ENCODE measurements at places on chromosomes 6 and 20. TPM values are rescaled to one million over a fixed set of nuclear protein-coding genes. Genes with fewer than 3 reads are reported as not detected.
A peak's percentile ranks its signal among the peaks of the same experiment; 100 is the strongest.

DNA sequence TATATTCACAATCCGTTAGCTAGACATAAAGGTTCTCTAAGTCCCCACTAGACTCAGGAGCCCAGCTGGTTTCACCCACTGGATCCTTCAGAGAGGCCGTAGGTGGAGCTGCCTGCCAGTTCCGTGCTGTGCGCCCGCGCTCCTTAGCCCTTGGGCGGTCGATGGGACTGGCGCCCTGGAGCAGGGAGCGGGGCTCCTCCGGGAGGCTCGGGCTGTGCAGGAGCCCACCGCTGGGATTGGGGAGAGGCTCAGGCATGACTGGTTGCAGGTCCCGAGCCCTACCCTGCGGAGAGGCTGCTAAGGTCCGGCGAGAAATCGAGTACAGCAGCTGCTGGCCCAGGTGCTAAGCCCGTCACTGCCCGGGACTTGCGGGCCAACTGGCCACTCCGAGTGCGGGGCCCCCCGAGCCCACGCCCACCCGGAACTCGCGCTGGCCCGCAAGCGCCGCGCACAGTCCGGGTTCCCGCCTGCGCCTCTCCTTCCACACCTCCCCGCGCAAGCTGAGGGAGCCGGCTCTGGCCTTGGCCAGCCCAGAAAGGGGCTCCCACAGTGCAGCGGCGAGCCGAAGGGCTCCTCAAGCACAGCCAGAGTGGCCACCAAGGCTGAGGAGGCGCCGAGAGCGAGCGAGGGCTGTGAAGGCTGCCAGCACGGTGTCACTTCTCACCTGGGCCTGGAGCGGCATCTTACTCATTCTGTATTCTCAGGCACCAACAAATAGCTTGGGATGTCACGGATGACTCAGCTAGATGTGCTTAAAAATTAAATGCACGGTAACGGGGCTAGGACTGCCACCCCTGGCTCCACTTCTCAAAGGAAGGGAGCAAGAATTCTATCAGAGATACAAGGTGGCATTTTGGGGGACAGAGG is 44.1 kb downstream of the IRF4 start:
- no peak overlapping the region for H3K4me3 ChIP-seq
- no peak for DNase-seq
- no peak overlapping the region for H3K27ac ChIP-seq
- H3K27me3 ChIP-seq, result no peaks in the 10 kb centered on the region
- H3K36me3 ChIP-seq, result no peaks in the 10 kb centered on the region
- H3K4me1 ChIP-seq, result no peaks in the 10 kb centered on the region

- no peak overlapping the region for H3K27ac ChIP-seq
- no peaks in the 10 kb centered on the region for H3K36me3 ChIP-seq
- no peak overlapping the region for H3K4me3 ChIP-seq
- DNase-seq, result peak; percentile 37
- peaks cover 22% of the 10 kb centered on the region for H3K4me1 ChIP-seq
Observed at GRCh38 chr6:132190815-132191175, 210.5 kb downstream of the MOXD1 start.

BHLHE23 gene
- polyA plus RNA-seq, result not detected

GJA10 gene
- not detected for polyA plus RNA-seq

RBPJL gene
- polyA plus RNA-seq, result not detected

DACT2 gene
- polyA plus RNA-seq, result not detected

- DNase-seq, result peak; percentile 17
- no peak overlapping the region for H3K4me3 ChIP-seq
- H3K36me3 ChIP-seq, result no peaks in the 10 kb centered on the region
- no peaks in the 10 kb centered on the region for H3K4me1 ChIP-seq
Observed at GRCh38 chr6:44339301-44339700, 3.1 kb upstream of the SPATS1 start.

GRCh38 chr6:113160306-113161017 is 696.7 kb upstream of the MARCKS start:
- no peak for DNase-seq
- H3K4me3 ChIP-seq, result no peak overlapping the region
- H3K36me3 ChIP-seq, result no peaks in the 10 kb centered on the region
- no peaks in the 10 kb centered on the region for H3K4me1 ChIP-seq
- no peaks in the 10 kb centered on the region for H3K27me3 ChIP-seq

- H3K36me3 ChIP-seq, result no peaks in the 10 kb centered on the region
- no peaks in the 10 kb centered on the region for H3K4me1 ChIP-seq
- no peak overlapping the region for H3K4me3 ChIP-seq
Observed at GRCh38 chr6:44522871-44523270, 135.4 kb downstream of the CDC5L start.

- no peak overlapping the region for H3K27ac ChIP-seq
- no peak overlapping the region for H3K4me3 ChIP-seq
- H3K4me1 ChIP-seq, result no peaks in the 10 kb centered on the region
- DNase-seq, result no peak
- no peaks in the 10 kb centered on the region for H3K36me3 ChIP-seq
Observed at GRCh38 chr6:166105341-166106075, 62.1 kb downstream of the TBXT start.

GRM1 gene
- 0.03 TPM for polyA plus RNA-seq

SLC22A1 gene
- polyA plus RNA-seq, result 0.04 TPM

DNA sequence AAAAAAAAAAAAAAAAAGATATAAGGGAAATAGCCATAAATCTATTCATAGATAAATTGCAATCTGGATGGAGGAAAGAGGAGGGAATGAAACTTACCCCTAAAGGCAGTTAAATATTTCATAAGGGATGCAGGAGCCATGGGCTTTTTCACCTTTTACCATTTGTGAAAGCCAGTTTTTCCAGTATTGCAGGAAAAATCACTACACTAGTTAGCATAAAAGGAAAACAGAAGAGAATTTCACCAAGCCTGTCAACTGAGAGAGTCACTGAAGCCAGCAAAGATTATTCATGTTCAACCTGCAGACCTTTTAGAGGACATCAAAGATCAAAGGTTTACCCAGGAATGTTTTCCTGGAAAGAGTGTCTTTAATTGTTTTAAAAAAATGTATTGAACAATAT is 969.7 kb downstream of the KIF16B start:
- no peak overlapping the region for H3K4me3 ChIP-seq
- no peaks in the 10 kb centered on the region for H3K27me3 ChIP-seq
- no peak for DNase-seq
- H3K4me1 ChIP-seq, result no peaks in the 10 kb centered on the region

GRCh38 chr20:38961530-38962043 is 557 bp upstream of the DHX35 start:
- H3K36me3 ChIP-seq, result no peaks in the 10 kb centered on the region
- H3K4me3 ChIP-seq, result peak overlapping the region; percentile 95
- no peak for DNase-seq
- peaks cover 19% of the 10 kb centered on the region for H3K4me1 ChIP-seq
- no peaks in the 10 kb centered on the region for H3K27me3 ChIP-seq

- no peaks in the 10 kb centered on the region for H3K27me3 ChIP-seq
- H3K4me1 ChIP-seq, result peaks cover 9% of the 10 kb centered on the region
- DNase-seq, result no peak
- no peaks in the 10 kb centered on the region for H3K36me3 ChIP-seq
Observed at GRCh38 chr20:3842348-3842930, 4.2 kb upstream of the MAVS start.

DNA sequence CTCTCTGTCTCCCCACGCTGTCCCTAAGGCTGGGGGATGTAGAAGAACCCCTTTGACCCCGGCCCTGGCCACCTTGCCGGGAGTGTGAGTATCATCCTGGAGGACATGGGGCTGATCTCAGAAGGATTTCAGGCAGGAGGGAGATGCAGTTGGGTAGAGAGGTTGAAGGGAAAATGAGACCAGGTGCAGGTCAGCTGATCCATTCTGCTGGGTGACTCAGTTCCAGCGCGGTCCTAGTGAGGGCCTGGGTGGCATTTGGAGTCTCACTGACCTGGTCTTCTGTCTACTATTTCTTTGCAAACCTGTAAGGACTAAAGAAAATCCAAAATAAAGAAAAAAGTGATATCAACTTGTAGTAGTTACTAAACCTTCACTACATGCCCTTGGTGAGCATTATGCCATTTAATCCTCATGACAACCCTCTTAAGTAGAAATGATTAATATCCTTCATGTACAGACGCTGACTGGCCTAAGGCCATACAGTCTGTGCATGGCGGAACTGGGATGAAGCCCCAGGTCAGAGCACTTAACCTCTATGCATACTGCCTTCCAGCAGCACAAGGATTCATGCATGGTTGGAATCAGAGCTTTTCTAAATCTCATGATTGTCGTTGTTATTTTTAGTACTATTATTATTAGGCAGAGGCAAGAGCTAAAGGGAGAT is 106.3 kb downstream of the ZDHHC14 start:
- no peak for DNase-seq
- no peaks in the 10 kb centered on the region for H3K36me3 ChIP-seq
- no peak overlapping the region for H3K4me3 ChIP-seq
- no peak overlapping the region for H3K27ac ChIP-seq
- no peaks in the 10 kb centered on the region for H3K4me1 ChIP-seq

DNA sequence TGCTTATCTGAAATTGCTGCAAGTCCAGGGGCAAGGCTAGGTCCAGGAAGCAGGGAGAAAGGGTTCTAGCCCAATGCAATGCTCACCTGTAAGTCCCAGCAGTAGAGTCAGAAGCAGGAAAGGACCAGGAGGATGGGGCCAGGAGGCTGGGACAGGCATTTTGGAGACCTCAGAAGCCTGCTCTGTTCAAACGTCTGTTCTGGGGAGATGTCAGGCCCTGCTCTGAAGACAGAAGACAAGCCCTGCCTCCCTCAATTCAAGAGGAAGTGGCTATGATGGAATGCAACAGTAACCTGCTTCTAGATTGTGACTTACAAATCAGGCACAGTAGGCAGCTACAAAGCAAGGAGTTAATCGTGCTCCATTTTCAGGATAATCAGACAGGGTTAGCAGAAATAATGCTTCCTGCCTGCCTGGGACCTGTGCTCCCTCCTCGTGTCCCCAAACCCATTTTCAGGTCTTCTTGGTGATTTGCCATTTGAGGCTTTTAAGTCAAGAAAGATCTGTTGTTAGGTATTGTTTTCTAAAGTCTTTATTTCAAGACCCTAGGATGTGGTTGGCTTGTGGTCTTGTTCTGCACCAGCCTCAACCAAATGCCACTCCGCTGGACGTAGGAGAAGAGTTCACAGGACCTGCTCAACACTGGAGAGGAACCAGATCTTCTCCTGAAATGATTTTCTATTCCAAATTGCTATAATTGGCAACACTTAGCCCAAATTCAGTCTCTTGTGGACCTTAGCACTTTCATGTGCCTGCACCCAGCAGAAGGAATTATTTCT is at the start of gene SIRPG:
Gene SIRPG, minus strand, starts transcription at position 224 of the 779 bp plus-strand sequence. Its CDS starts 65 bp downstream, at position 159.
- H3K4me3 ChIP-seq, result no peak within 1 kb of the TSS
- no peaks in the 10 kb centered on the region for H3K36me3 ChIP-seq
- DNase-seq, result no peak
- no peak within 1 kb of the TSS for H3K27ac ChIP-seq

DNA sequence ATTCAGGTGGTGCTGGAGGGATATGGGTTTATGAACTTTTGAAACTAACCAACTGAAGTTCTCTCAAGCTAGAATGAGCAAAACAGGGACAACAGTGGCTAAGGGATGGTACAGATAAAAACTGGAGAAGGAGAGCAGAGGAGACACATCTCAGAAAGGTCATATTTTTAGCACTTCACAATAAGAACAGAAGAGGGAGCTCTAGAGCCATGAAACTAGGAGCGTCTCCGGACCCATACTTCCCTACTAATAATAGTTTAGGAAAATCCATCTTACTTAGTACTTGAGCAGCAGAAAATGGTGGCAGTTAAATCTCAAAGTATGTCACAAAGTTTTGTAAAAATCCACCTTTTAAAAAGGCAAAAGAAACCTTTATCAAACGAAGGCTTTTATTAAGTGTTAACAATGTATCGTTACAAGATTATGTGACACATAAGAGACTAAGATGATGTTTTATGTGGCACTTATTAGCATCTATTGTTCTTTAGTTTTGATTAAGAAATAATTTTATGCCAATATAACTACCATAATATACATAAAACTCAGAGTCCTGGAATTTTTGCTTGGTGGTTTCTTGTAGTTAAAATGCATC is 278.6 kb downstream of the TBC1D32 start:
- H3K27ac ChIP-seq, result no peak overlapping the region
- no peaks in the 10 kb centered on the region for H3K27me3 ChIP-seq
- no peaks in the 10 kb centered on the region for H3K4me1 ChIP-seq
- H3K4me3 ChIP-seq, result no peak overlapping the region
- DNase-seq, result peak; percentile 58

SLC26A8 gene
- 0.01 TPM for polyA plus RNA-seq

GRCh38 chr20:61573415-61574305 is 321.6 kb downstream of the CDH4 start:
- no peaks in the 10 kb centered on the region for H3K4me1 ChIP-seq
- no peaks in the 10 kb centered on the region for H3K27me3 ChIP-seq
- DNase-seq, result no peak
- no peak overlapping the region for H3K4me3 ChIP-seq

GRCh38 chr20:53804920-53805894 is 211.6 kb upstream of the ZNF217 start:
- no peak overlapping the region for H3K4me3 ChIP-seq
- DNase-seq, result no peak
- no peaks in the 10 kb centered on the region for H3K27me3 ChIP-seq
- H3K4me1 ChIP-seq, result peaks cover 3% of the 10 kb centered on the region
- H3K27ac ChIP-seq, result no peak overlapping the region

- DNase-seq, result no peak
- H3K36me3 ChIP-seq, result no peaks in the 10 kb centered on the region
- no peak overlapping the region for H3K27ac ChIP-seq
- H3K4me3 ChIP-seq, result no peak overlapping the region
- no peaks in the 10 kb centered on the region for H3K27me3 ChIP-seq
Observed at GRCh38 chr6:1645466-1646185, 35.9 kb downstream of the FOXC1 start.

ME1 gene
- polyA plus RNA-seq, result 7.3 TPM

TFAP2D gene
- polyA plus RNA-seq, result not detected

DNA sequence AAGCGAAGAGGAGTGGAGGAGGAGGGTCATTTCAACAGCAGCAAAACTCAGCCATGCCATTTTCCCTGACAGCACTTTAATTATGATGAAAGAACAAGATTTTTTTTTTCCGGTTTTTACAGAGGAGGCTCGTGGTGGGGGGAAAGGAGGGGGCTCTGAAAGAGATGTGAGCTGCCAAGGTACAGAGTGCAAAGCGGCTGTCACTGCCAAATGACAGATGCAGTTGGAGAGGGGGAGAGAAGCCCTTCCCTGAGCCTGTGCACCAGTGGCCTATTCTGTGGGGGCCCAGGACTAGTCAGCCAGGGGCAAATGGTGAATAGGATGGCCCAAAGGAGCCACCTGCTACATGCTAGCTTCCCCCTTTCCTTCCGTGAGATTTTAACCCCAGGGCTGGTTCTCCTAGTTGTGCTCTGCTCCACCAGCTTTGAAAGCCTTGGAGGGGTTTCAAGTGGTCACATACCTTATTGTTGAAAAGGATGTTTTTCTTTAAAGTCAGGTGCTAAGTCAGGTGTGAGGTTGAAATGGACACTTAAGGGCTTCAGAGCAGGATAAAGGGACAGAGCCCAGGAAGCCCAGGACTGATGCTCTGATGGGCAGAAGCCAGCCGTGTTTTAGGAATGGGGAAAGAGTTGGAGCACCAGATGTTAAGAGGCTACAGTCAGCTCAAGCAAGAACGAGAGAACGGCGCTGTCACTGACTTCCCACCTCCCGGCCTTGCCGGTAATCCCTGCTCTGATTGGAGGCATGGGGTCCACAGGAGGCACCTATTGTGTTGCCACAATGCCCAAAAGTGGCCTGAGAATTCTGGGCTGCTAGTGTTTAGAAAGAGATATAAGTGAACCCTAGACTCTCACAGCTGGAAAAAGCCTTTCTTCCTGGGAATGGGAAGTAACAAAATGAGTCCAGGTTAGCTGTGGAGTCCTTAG is 24.8 kb downstream of the GNAS start:
- H3K27me3 ChIP-seq, result no peaks in the 10 kb centered on the region
- H3K4me1 ChIP-seq, result peaks cover 17% of the 10 kb centered on the region
- no peak overlapping the region for H3K27ac ChIP-seq
- no peaks in the 10 kb centered on the region for H3K36me3 ChIP-seq

EIF6 gene
- polyA plus RNA-seq, result 383 TPM

EBF4 gene
- polyA plus RNA-seq, result 2.5 TPM
